ENCODE measurements at places on chromosomes 5 and 9. TPM values are rescaled to one million over a fixed set of nuclear protein-coding genes. Genes with fewer than 3 reads are reported as not detected.
A peak's percentile ranks its signal among the peaks of the same experiment; 100 is the strongest.

DNA sequence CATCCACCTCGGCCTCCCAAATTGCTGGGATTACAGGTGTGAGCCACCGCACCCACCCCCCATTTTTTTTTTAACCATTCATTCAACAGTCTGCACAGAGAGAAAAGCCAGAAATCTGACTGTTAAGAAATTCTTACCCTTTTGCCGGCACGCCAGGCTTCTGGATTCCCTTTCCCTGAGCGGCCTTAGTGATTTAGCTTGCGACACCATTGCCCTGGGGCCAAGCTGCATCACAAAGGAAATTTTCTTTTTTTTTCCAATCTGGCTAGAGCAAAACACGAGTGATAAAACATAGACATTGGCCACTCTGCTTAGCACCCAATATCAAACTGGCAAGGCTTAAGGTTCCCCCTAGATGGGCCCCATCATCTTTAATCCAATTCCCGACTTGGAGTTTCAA lies 21.2 kb upstream of the ATOSB start:
- no peaks in the 10 kb centered on the region for H3K4me1 ChIP-seq
- H3K4me3 ChIP-seq: no peak overlapping the region
- H3K36me3 ChIP-seq: no peaks in the 10 kb centered on the region
- DNase-seq: no peak
- H3K27ac ChIP-seq: no peak overlapping the region
- H3K27me3 ChIP-seq: no peaks in the 10 kb centered on the region

GRCh38 chr9:96779089-96779488 lies 1.2 kb upstream of the ZNF510 start:
- H3K4me3 ChIP-seq: no peak overlapping the region
- H3K4me1 ChIP-seq: no peaks in the 10 kb centered on the region
- no peak overlapping the region for H3K27ac ChIP-seq
- DNase-seq: no peak

DNA sequence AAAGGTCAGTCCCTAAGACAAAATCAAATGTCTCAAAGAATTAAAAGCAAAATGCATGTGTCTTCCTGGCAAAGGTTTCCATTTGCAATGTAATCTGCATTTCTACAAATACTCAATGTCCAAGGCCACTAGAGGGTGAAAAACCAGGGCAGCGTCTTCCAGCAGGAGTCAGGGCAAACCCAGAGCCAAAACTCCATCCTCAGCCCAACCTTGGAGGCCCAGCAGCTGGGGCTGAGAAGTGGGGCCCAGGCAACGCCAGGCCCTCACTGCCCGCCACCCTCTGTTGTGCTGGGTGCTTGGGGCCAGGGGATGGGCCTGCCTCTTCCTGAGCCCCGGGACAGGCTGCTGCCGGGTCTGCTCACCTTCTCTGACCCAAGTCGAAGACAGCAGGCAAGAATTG lies 200.1 kb downstream of the PAX5 start:
- H3K4me3 ChIP-seq: no peak overlapping the region
- no peaks in the 10 kb centered on the region for H3K36me3 ChIP-seq
- DNase-seq: no peak
- H3K27ac ChIP-seq: no peak overlapping the region
- no peaks in the 10 kb centered on the region for H3K4me1 ChIP-seq

- H3K36me3 ChIP-seq: no peaks in the 10 kb centered on the region
- H3K4me3 ChIP-seq: no peak overlapping the region
- DNase-seq: no peak
These were observed 234.4 kb upstream of the GAS1 start for GRCh38 chr9:87181670-87182069.

DNA sequence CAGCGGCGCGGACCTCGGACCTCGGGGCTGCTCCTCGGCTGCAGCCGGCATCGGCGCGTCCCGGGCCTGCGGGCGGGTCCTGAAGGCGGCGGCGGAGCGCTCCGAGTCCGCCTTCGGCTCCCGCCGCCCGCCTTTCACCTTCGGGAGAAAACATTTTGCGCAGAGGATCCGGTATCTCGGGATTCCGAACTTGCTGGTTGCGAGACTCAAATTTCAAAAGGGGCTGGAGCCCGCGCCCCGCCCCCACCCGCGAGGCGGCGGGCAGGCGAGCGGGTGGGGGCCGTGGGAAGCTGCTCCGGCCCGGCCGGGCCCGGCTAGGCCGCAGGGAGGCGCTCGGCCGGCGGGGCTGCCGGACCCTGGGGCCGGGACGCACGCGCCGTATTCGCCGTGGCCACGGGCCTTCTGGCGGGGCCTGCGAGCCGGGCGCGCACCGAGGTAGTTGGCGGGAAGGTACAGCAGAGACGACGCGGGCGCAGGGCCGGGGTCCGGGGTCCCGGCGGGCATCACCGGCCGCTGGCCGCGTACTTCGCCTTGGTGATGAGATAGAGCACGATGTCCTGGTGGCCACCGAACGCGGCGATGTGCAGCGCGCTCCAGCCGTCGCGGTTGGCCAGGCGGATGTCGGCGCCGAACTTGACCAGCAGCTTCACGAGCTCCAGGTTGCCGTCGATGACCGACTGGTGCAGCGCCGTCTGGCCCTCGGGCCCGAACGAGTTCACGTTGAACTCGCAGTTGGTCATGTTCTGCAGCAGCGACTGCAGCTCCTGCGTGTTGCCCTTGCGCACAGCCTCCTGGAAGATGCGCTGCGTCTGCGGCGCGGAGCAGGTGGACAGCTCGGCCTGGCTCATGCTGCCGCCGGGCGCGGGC lies 757 bp downstream of the NRARP start:
- H3K27me3 ChIP-seq: peaks cover 37% of the 10 kb centered on the region
- H3K4me1 ChIP-seq: no peaks in the 10 kb centered on the region
- no peaks in the 10 kb centered on the region for H3K36me3 ChIP-seq
- peak overlapping the region; percentile 26 for H3K4me3 ChIP-seq
- H3K27ac ChIP-seq: peak overlapping the region; percentile 63
- no peak for DNase-seq

DNA sequence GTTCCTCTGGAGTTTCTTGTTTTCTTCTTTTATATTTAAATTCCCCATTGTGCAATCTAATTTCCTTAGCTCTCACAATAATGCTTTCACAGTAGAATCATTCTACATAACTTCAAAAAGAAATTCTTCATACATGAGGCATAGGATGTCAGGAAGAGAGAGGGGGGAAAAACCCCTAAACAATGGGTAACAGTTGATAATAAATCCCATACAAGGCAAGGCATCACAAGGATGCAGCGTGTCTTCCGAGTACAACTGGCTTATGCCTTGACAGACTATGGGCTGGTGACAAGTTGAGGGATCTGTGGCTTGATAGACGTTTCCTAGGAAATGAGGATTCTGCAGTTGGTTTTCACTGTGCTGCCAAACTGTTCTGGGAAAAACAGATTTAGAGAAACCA lies 247.4 kb downstream of the ARL15 start:
- H3K27me3 ChIP-seq: no peaks in the 10 kb centered on the region
- H3K27ac ChIP-seq: no peak overlapping the region
- H3K4me1 ChIP-seq: no peaks in the 10 kb centered on the region
- H3K4me3 ChIP-seq: no peak overlapping the region
- H3K36me3 ChIP-seq: no peaks in the 10 kb centered on the region
- no peak for DNase-seq

- DNase-seq: no peak
- no peaks in the 10 kb centered on the region for H3K27me3 ChIP-seq
- H3K4me1 ChIP-seq: no peaks in the 10 kb centered on the region
- H3K4me3 ChIP-seq: no peak overlapping the region
- H3K36me3 ChIP-seq: no peaks in the 10 kb centered on the region
These were observed 91.6 kb downstream of the CFAP90 start for GRCh38 chr5:7759257-7759871.

DNA sequence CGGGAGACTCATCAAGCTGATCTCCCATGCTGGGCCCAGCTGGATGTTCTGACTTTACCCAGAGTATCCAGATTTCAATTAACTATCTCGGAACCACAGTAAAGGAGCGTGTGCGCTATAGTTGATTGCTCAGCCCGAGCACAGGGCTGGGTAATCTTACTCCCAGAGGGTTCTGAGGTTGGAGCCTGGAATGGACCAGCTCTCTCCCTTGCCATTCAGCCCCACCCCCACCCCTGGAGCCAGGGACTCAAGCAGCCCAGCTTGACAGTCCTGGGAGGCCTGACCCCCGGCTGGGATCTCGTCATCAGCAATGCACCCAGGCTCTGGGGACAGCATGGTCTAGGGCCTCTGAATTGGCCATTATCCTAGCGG lies 23.7 kb upstream of the PTGES start:
- no peaks in the 10 kb centered on the region for H3K27me3 ChIP-seq
- H3K27ac ChIP-seq: peak overlapping the region; percentile 66
- peak; percentile 20 for DNase-seq
- no peaks in the 10 kb centered on the region for H3K4me1 ChIP-seq
- H3K4me3 ChIP-seq: no peak overlapping the region

GRCh38 chr5:159907689-159908590 lies 8.3 kb upstream of the ADRA1B start:
- no peak overlapping the region for H3K4me3 ChIP-seq
- no peaks in the 10 kb centered on the region for H3K27me3 ChIP-seq
- no peak overlapping the region for H3K27ac ChIP-seq
- DNase-seq: no peak

DNA sequence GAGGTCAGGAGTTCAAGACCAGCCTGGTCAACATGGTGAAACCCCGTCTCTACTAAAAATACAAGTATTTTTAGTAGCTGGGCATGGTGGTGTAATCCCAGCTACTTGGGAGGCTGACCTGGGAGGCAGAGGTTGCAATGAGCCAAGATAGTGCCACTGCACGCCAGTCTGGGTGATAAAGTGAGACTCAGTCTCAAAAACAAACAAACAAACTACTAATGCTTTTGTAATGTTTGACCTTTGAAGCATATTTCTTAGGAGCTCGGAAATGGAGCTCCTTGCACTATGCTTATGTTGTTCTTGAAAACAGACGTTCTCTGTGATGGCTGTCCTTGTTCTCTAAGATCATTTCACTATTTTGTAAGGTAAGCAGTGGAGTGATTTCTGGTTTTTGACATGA lies 6.0 kb downstream of the F2RL2 start:
- H3K36me3 ChIP-seq: no peaks in the 10 kb centered on the region
- no peaks in the 10 kb centered on the region for H3K4me1 ChIP-seq
- no peak for DNase-seq
- no peaks in the 10 kb centered on the region for H3K27me3 ChIP-seq
- H3K4me3 ChIP-seq: no peak overlapping the region

DNA sequence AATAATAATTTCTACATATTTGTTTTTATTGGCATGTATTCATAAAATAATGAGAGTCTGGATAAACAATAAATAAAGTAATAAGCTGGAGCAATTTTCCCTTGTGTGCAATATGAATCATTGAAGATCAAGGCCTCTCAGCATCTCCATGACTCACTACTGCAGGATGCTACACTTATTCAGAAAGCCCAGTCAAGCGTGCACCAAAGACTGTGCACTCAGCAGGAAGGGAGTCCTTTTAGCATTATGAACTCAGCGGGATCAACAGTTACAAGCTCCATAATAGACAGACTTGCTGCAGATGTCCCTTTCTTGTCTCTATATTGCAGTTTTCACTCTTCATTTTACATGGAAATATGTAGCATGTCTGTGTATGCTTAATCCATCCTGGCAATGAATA lies 485.3 kb downstream of the CDH9 start:
- H3K4me1 ChIP-seq: no peaks in the 10 kb centered on the region
- H3K36me3 ChIP-seq: no peaks in the 10 kb centered on the region
- no peak overlapping the region for H3K4me3 ChIP-seq
- no peak for DNase-seq
- H3K27ac ChIP-seq: no peak overlapping the region
- H3K27me3 ChIP-seq: no peaks in the 10 kb centered on the region

- DNase-seq: no peak
- no peaks in the 10 kb centered on the region for H3K27me3 ChIP-seq
- H3K27ac ChIP-seq: no peak overlapping the region
These were observed 78.2 kb downstream of the RFK start for GRCh38 chr9:76316069-76316468.

- no peak overlapping the region for H3K4me3 ChIP-seq
- no peaks in the 10 kb centered on the region for H3K36me3 ChIP-seq
- H3K27ac ChIP-seq: peak overlapping the region; percentile 100
- peak; percentile 25 for DNase-seq
- H3K4me1 ChIP-seq: peaks cover 8% of the 10 kb centered on the region
These were observed 1.9 kb upstream of the RIC1 start for GRCh38 chr9:5626727-5627634.

- DNase-seq: no peak
- H3K4me1 ChIP-seq: no peaks in the 10 kb centered on the region
- H3K36me3 ChIP-seq: no peaks in the 10 kb centered on the region
- no peak overlapping the region for H3K4me3 ChIP-seq
These were observed 85.3 kb downstream of the NFIB start for GRCh38 chr9:14228602-14229001.

DNA sequence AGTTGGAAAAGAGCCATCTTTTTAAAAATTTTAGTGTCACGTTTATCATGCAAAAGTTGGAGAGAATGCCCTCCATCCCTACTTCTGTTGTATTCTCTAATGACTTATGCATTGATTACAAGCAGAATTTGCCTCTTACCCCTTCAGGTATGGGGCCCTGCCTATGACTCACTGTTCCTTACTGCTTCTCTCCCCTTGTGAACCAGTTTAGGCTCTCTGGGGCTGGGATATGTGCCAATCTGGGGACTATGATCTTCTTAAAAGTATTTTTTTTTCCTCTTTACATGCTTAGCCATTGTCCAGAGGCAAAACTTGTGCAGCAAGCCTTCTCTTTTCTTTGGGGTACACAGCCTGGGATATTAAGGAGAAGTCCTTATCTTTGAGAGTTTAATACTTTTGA lies 37.4 kb downstream of the CAMK4 start:
- H3K27ac ChIP-seq: no peak overlapping the region
- no peak overlapping the region for H3K4me3 ChIP-seq
- DNase-seq: no peak

- H3K4me1 ChIP-seq: no peaks in the 10 kb centered on the region
- no peaks in the 10 kb centered on the region for H3K27me3 ChIP-seq
- DNase-seq: no peak
- H3K27ac ChIP-seq: no peak overlapping the region
These were observed 865.0 kb upstream of the ACO1 start for GRCh38 chr9:31519424-31519823.

GRCh38 chr5:148969291-148969690 lies 93.6 kb downstream of the SH3TC2 start:
- no peaks in the 10 kb centered on the region for H3K4me1 ChIP-seq
- H3K27ac ChIP-seq: no peak overlapping the region
- no peaks in the 10 kb centered on the region for H3K36me3 ChIP-seq
- no peak overlapping the region for H3K4me3 ChIP-seq
- no peak for DNase-seq

GRCh38 chr5:102249381-102249780 lies 46.7 kb downstream of the SLCO4C1 start:
- DNase-seq: no peak
- H3K4me1 ChIP-seq: no peaks in the 10 kb centered on the region
- H3K36me3 ChIP-seq: no peaks in the 10 kb centered on the region

GRCh38 chr5:108729242-108729615 lies 18.5 kb upstream of the FER start:
- no peaks in the 10 kb centered on the region for H3K4me1 ChIP-seq
- no peak for DNase-seq
- no peaks in the 10 kb centered on the region for H3K36me3 ChIP-seq
- peak overlapping the region; percentile 92 for H3K27ac ChIP-seq
- no peaks in the 10 kb centered on the region for H3K27me3 ChIP-seq
- no peak overlapping the region for H3K4me3 ChIP-seq

Gene CBY3
- total RNA-seq: not detected

Gene LEAP2
- 0.88 TPM for total RNA-seq

Gene ELOVL7
- total RNA-seq: 8.2 TPM

Gene ADAMTSL1
- total RNA-seq: 111 TPM

Gene UBE2QL1
- not detected for total RNA-seq

Gene GDA
- 26.6 TPM for total RNA-seq

Measured in uterus (tissue), 4 donors.